ENCODE measurements at places on chromosomes 4 and X.

DNA sequence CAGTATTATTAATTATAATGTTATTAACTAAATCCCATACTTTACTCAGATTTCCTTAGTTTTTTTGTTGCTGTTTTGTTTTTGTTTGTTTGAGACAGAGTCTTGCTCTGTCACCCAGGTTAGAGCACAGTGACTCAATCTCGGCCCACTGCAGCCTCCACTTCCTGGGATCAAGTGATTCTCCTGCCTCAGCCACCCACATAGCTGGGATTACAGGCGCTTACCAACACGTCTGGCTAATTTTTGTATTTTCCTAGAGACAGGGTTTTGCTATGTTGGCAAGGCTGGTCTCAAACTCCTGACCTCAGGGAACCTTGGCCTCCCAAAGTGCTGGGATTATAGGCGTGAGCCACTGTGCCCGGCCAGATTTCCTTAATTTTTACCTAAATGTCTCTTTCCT, 72.2 kb downstream of the ANAPC4 start:
- DNase-seq = peak; percentile 67

DNA sequence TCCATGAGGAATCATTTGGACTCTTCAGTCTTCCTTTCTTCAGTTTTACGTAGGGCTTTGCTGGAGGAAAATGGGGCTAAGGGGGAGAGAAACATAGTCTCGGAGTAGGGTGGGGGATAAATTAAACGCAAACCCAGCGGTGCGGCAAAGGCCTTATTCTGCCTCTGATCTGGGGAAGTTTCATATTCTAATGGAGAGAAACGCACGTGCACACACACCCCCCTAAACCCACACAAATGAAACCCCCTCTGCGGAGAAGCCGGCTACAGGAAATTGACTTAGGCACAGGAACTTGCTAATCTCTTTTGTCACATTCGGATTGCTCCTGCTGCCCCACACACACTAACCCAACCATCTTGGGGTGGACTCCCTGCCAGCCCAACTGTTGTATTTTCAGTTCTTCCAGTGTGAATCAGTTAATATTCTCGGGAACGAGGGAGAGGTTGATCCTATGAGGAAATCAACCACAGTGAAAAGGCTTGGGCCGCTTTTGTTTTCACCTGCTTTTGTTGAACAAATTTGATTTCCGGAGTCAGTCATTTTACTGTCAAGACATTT, at the start of gene RHOH:
Gene RHOH (plus strand): TSS at position 308 of the 558 bp plus-strand sequence. CDS start 46,356 bp downstream, outside the sequence.
- DNase-seq = no peak

DNA sequence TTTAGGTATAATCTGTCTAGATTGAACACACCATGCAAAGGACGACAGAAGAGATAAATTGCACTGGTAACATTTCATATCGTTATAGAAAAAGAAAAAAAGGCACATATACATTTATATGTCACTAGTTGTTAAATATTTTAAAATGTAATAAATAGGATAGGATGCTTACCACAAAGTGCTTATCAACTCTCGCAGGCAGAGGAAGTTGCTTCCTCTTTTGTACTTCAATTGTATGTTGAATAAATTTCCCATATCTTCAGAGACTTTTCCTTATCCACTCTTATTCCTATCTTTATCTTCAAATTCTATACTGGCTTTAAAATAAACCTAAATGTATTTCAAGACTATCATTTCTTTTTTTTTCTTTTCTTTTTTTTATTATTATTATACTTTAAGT, 163.3 kb upstream of the SPOCK3 start:
- DNase-seq = no peak

GRCh38 chr4:128516301-128516969, 228.8 kb upstream of the PGRMC2 start:
- DNase-seq = no peak

DNA sequence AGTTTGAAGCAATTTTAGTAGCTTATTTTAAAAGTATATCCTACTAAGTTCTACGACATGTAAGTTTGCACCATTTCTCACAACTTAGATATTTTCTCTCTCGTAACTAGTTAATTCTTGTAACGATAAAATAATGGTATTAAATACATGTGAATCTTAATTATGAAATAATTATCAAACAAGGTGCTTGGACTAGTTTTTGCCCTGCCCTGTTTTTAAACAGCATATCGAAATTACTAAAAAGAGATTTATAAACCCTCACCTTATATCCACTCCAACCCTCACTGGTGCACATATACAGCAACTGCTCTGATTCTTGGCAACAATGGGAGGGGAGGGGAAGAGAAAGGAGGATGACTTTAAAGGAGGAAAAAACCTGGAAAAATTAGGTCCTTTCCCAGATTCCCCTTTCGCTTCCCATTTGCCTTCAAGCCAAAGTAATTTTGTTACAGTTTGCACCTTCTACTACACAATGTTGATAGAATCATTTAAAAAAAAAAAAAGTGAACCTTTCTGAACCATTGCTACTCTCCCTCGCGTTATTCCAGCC, 820 bp upstream of the MAB21L2 start:
- DNase-seq = no peak
